ENCODE measurements at places on chromosomes 3 and 15.

- DNase-seq: no peak
These were observed 202.0 kb upstream of the KCNMB2 start for GRCh38 chr3:178334239-178334638.

GRCh38 chr3:178536211-178537079 is at the start of gene KCNMB2:
TSS of gene KCNMB2 (plus strand) at chr3:178536436.
- DNase-seq: no peak

GRCh38 chr15:55914446-55914845 is 79.0 kb downstream of the NEDD4 start:
- no peak for DNase-seq

GRCh38 chr3:171776411-171776810 is 33.9 kb downstream of the PLD1 start:
- DNase-seq: no peak

DNA sequence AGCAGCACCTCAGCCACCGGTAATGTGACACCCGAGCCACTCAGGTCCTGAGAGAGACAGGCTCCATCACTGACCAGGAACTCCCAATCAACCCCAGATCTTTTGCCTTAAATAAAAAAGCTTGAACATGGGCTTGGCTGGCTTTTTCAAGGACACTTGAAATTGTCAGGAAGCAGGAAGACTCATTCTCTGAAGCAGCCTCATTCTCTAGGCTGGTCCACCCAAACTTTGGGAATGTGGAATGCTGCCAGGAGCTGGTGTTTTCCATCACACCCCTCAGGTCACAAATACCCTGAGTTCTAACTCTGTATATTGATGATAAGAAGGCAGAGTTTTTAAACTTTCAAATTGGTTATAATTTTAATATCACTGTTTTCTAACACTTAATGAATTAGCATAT is 17.0 kb downstream of the CXCR6 start:
- DNase-seq: no peak

- DNase-seq: no peak
These were observed 67.6 kb downstream of the NOX5 start for GRCh38 chr15:69082021-69082502.

GRCh38 chr3:7190095-7190494 is 329.2 kb downstream of the GRM7 start:
- DNase-seq: no peak

DNA sequence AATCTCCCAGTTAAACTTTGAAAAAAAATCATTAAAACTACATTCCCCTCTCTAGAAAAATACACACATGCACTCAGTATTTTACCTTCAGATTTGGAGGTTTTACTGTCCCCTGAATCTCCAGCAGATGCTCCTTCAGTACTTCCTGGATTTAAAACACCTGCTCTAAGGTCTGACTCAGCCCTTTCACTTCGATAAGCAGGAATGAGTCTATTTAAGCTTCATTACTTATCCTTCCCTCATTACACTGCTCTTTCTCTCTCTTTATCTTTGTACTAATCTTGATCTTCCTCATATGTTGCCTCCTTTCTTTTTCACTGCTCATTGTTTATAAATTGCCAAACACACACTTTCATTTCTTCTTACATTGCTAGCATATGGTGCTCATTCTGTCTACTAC is 443.9 kb downstream of the DIPK2A start:
- no peak for DNase-seq
